ENCODE measurements at places on chromosomes 2 and 18.

- DNase-seq = no peak
These were observed 535.2 kb downstream of the GALR1 start for GRCh38 chr18:77784759-77785379.

GRCh38 chr2:53257287-53257686 lies 510.3 kb upstream of the CHAC2 start:
- no peak for DNase-seq

DNA sequence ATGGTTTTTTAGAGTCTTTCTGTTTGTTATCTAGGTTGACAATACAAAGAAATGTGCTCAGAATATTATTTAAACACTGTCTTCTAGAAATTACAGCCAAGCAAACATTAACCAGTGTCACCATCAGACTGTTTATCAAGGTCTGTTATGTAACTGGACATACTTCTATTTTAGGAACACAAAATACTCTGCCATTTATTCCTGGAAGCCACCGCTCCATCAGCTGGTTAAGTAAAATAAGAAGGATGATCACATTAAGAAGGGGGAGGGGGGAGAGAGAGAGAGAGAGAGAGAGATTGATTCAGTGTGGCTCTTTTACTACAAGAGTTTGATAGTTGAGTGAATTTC lies 47.9 kb downstream of the MBP start:
- no peak for DNase-seq

- DNase-seq = no peak
These were observed 119.6 kb downstream of the NFATC1 start for GRCh38 chr18:79515331-79515730.

- no peak for DNase-seq
These were observed 70.7 kb downstream of the PMS1 start for GRCh38 chr2:189854940-189855339.

DNA sequence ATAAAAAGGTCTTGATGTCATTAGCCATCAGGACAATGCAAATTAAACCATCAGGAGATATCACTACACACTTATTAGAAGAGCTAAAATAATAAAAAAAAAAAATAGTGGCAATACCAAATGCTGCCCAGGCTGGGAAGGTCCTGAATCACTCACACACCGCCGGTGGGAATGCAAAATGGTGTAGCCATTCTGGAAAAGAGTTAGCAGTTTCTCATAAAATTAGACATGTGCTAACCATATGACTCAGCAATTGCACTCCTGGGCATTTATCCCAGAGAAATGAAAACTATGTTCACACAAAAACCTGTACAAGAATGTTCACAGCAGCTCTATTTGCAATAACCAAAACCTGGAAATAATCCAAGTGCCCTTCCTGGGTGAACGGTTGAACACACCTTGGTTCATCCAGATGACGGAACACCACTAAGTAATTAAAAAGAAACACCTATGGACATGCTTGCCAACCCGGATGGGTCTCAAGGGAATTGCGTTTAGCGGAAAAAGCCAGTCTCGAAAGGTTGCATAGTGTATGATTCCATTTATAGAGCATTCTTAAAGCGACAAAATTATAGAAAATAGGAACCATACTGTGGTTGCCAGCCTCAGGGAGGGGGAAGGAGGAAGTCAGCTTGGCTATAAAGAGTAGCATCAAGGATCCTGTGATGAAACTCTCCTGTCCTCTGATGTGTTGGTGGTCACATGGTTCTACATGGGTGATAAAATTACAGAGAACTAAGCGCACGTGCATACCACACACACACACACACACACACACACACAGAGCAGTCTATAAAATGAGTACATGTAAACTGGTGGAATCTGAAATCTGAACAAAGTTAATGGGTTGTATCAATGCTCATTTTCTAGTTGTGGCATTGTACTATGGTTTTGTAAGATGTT lies 4.6 kb downstream of the MBP start:
- DNase-seq = no peak

DNA sequence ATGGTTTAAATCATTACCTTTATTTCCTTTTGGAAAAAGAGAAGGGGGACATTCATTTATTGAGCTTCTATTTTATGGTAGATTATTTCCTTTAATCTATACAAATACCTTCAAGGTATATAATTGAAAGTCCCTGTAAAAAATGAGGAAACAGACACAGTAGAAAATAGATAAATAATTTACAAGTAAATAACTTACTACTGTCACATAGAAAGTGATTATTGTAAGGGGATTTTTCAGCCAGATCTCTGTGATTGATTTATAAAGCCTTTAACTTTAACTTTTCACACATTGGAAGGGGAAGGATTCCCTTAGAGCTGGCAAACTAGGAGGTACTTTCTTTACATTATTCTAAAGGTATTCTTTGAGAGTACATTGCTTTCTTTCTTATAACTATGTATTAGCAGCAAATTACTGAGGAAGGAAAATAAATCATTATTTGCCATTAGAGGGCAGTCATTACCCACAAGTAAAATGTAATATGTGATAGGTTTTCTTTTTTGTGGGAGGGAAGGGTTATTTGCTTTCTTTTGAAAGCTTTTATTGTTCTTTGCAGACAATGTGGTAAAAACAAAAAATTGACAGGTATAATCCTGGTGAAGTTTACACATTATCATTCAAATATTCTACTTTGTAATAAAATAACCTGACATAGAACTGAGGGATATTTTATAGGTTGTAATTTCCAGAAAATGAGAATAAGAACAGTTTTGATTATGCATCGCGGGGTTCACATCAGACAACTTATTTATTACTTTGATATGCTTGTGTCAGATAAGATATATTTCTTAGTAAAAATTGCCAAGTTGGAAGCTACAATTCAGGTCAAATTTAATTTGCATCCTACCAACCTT lies 24.8 kb upstream of the RPE start:
- DNase-seq = no peak

DNA sequence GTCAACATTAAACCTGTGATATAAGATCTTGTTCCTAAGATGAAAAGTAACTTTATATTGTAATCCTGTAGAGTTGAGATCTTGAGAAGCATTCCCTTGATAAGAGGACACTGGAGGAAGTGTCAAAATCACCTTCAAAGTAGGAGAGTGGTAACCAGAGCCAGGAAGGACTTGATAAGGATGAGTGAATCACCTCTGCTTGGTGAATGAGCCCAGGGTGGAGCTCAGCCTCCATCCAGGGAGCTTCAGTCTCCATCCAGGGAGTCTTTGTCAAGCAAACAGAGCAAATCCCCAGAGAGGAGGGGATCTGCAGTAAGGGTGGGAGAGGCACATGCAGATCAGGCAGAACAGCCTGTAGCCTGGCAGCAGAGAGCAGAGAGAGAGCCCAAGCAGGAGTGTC lies 167.1 kb upstream of the SIX2 start:
- no peak for DNase-seq

DNA sequence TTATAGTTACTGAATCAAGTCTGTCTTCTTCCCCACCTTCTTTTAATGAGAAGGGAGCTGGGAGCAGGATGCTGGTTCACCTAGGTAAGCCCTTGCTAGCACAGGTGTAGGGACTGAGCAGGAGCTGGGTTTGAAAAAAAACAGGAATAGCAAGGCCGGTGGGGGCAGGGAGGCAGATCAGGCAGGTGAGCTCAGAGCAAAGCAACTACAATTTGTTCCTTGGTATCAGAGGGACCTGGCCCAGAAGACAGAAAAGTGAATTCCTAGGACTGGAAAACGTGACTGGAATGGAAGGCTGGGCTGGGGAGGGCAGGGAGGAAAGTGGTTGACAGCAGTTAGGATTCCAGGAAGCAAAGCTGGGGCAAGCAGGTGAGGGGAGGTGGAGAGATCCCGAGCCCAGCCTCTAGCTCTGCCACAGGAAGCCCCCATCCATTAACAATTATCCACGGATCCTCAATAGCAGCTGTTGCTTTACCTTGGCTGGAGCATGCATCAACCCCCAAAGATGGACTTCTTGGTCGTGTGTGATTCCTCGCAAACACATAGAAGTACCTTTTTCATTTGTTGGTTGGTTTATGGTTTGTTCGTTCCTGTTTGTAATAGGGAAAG lies 118.4 kb downstream of the LNPK start:
- DNase-seq = no peak

DNA sequence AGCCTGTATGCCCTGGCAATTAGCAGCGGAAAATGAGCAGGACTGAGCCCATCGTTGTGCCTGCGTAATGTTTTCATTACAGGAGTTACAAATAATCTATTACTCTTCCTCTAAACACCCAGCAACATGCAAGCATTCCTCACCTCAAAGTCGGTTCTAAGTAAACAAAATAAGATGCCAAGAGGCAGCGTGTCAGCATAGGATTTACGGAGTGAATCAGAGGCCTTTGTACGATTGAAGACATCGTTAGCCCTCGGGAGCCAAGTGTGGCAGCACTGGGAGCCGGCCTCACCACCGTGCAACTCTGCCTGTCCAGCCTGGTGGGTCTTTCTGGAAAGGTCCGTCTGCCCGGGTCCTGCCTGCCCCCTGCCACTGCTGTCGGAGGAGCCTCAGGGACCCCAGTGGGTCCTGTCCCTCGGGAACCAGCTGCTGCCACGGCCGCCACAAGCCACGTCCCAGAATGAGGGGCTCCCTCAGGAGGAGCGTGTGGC lies 80.1 kb upstream of the CTDP1 start:
- DNase-seq = no peak

- DNase-seq = no peak
These were observed 23.4 kb downstream of the LCLAT1 start for GRCh38 chr2:30470426-30470825.

DNA sequence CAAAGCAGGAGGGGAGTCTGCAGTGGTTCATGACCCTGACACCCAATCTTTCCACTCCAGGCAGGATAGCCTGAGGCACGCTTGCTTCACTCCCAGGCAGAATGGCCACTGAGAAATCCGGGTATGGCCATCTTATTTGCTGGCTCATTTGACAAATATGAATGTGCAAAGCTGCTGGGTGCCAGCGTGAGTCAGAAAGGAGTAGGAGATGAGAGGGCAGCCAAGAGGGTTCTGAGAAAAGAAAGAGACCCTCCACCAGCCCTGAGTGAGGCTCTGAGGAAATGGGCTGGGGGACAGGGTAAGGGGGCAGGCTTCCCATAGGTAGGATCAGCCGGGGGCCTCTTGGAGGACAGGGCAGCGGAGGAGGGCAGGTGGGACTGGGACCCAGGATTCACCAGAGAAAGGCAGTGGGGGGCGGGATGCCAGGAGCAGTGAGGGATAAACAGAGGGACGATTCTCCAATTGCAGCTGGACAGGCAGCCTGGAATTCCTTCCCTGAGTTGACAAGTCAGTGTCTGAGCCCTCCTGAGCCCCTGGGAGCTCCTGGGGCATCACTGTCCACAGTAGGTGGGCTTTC lies 15.2 kb downstream of the RAMP1 start:
- DNase-seq = no peak

- DNase-seq = no peak
These were observed 416.5 kb upstream of the KCNH7 start for GRCh38 chr2:163255086-163255485.

GRCh38 chr18:10037181-10037580 lies 123.4 kb downstream of the VAPA start:
- no peak for DNase-seq

GRCh38 chr2:50718146-50718545 lies 313.8 kb downstream of the NRXN1 start:
- no peak for DNase-seq

- no peak for DNase-seq
These were observed 93.1 kb downstream of the RHOB start for GRCh38 chr2:20539776-20540586.

GRCh38 chr2:62042944-62043343 lies 137.5 kb downstream of the COMMD1 start:
- DNase-seq = no peak

- DNase-seq = no peak
These were observed 858.5 kb upstream of the PIK3C3 start for GRCh38 chr18:41096504-41096903.

DNA sequence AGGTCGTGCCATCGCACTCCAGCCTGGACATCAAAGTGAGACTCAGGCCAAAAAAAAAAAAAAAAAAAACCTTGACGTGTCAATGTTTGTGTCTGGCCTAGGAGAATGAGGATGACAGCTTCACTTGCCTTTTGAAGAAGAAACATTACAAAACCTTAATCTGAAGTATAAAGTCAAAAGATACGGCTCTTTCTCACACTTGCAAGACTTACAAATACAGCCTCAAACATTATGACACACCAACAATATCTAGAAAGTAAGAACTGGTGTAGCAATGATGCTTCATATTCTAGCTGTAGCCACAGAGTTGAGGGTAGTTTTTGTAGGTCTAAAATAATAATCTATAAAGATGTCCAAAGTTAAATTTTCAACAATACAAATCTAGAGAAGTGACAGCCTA lies 25.5 kb downstream of the MPPE1 start:
- DNase-seq = no peak

DNA sequence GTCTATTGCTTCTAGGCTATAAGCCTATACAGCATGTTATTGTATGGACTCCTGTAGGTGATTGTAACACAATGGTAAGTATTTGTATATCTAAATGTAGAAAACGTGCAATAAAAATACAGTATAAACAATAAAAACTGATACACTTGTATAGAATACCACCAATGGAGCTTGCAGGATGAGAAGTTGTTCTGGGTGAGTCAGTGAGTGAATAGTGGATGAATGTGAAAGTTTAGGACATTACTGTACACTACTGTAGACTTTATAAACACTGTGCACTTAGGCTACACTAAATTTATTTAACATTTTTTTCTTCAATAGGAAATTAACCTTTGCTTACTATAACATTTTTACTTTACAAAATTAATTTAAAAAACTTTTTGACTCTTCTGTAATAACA lies 679.2 kb upstream of the ZNF804A start:
- no peak for DNase-seq

DNA sequence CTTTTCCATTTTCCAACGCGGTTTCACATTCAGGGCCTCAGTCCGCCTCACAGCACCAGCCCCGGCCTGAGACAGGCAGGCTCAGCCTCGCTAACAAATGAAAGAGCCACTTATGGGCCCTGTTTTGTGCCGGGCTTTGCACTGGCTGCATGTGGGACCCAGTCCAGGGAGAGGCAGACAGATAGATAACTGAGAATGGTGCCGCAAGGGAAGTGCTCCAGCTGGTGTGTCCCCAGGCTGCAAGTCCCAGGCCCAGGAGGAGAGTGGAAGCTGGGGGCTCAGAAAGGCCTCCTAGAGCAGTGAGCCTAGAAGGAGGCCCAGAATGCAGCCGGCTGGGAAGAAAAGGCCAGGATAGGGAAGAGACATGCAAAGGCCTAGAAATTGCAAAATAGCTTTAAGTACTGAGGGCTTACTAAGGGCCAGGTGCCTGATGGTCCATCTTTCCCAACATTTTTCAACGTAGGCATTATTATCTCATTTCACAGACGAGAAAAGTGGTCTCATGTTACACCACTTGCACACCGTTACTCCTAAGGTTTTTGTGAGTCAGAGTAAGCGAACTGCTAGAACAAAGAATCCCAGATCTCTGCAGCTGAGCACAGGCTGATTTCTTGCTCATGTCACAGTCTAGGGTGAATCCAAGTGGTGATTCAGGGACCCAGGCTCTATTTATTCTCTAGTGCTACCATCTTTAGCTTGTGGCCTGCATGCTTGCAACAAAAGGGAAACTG lies 26.0 kb downstream of the ADRA2B start:
- DNase-seq = no peak

GRCh38 chr2:175097297-175097696 lies 70.7 kb downstream of the ATF2 start:
- no peak for DNase-seq
